ENCODE measurements at places on chromosomes 13 and 19.

GRCh38 chr19:50433201-50434180 lies 799 bp downstream of the MYBPC2 start:
- peaks cover 2% of the 10 kb centered on the region for H3K4me1 ChIP-seq
- H3K4me3 ChIP-seq = no peak overlapping the region
- no peak overlapping the region for H3K27ac ChIP-seq
- no peaks in the 10 kb centered on the region for H3K27me3 ChIP-seq

- no peak overlapping the region for H3K27ac ChIP-seq
- no peaks in the 10 kb centered on the region for H3K27me3 ChIP-seq
- no peaks in the 10 kb centered on the region for H3K4me1 ChIP-seq
These were observed 288.2 kb downstream of the MYO16 start for GRCh38 chr13:108917581-108917980.

- no peaks in the 10 kb centered on the region for H3K4me1 ChIP-seq
- H3K27me3 ChIP-seq = no peaks in the 10 kb centered on the region
- no peak overlapping the region for H3K4me3 ChIP-seq
- peaks cover 1% of the 10 kb centered on the region for H3K36me3 ChIP-seq
- DNase-seq = peak; percentile 29
These were observed 17.9 kb downstream of the ZNF700 start for GRCh38 chr19:11942843-11943108.

- DNase-seq = no peak
- no peak overlapping the region for H3K27ac ChIP-seq
- no peaks in the 10 kb centered on the region for H3K36me3 ChIP-seq
These were observed 692.6 kb upstream of the SLITRK1 start for GRCh38 chr13:84574851-84575250.

DNA sequence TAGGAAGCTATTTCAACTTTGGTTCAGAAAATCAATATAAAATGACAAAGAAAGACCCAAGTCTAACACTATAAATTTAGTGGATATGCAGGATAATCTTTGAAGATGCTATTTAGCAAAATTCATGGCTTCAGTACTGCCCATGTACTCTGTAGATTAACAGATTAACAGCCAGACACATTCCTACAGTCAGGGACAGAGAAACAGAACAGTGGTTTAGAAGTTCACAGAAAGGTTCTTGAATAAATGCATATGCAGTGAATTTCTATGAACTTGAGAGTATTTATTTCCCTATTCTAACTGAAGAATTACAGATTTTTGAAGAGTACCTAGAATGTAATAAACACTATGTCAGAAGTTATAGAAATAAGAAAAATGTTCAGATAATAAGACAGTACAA lies 222.8 kb downstream of the KLF12 start:
- peaks cover 12% of the 10 kb centered on the region for H3K4me1 ChIP-seq
- no peaks in the 10 kb centered on the region for H3K27me3 ChIP-seq

DNA sequence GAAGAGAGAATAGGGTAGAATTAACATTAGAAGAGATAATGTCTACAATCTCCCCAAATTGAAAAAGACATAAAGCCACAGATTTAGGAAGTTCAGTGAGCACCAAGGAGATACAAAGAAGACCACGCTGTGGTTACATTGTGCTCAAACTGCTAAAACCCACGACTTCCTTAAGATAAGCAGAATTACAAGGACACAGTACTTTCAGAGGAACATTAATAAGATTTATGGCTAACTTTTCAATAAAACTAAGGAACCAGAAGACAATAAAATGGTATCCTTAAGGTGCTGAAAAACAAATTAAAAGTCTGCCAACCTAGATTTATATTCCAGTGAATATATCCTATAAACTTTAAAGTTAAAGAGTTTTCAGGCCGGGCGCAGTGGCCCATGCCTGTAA lies 7.4 kb upstream of the IL17D start:
- H3K36me3 ChIP-seq = no peaks in the 10 kb centered on the region
- no peaks in the 10 kb centered on the region for H3K27me3 ChIP-seq
- no peak for DNase-seq
- no peaks in the 10 kb centered on the region for H3K4me1 ChIP-seq
- H3K4me3 ChIP-seq = no peak overlapping the region

- no peaks in the 10 kb centered on the region for H3K36me3 ChIP-seq
- no peak overlapping the region for H3K4me3 ChIP-seq
- no peak for DNase-seq
These were observed 30.8 kb upstream of the LRCH1 start for GRCh38 chr13:46521921-46522747.

DNA sequence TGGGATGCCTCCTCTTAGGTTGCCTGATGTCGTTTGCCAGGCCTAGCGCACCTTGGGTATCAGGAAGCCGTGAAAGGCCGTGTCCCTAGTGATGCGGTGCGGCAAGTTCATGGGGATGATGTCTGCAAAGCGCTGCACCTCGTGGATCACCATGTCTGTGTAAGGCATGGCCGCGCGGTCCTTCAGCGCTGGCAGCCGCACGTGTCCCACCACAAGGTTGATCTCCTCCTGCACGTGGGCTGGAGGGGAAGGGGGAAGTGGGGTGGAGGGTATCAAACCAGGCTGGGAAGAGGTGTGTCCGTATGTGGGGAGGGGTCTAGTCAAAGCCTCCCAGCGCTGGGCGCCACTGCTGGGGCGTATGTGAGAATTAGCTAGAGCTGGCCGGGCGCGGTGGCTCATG lies 23.2 kb downstream of the EGLN2 start:
- H3K4me3 ChIP-seq = no peak overlapping the region
- no peaks in the 10 kb centered on the region for H3K27me3 ChIP-seq
- no peak overlapping the region for H3K27ac ChIP-seq
- no peak for DNase-seq

- no peaks in the 10 kb centered on the region for H3K4me1 ChIP-seq
- no peaks in the 10 kb centered on the region for H3K36me3 ChIP-seq
- H3K27ac ChIP-seq = no peak overlapping the region
- H3K27me3 ChIP-seq = no peaks in the 10 kb centered on the region
- no peak overlapping the region for H3K4me3 ChIP-seq
These were observed 279.8 kb downstream of the DNAJC15 start for GRCh38 chr13:43303033-43303729.

DNA sequence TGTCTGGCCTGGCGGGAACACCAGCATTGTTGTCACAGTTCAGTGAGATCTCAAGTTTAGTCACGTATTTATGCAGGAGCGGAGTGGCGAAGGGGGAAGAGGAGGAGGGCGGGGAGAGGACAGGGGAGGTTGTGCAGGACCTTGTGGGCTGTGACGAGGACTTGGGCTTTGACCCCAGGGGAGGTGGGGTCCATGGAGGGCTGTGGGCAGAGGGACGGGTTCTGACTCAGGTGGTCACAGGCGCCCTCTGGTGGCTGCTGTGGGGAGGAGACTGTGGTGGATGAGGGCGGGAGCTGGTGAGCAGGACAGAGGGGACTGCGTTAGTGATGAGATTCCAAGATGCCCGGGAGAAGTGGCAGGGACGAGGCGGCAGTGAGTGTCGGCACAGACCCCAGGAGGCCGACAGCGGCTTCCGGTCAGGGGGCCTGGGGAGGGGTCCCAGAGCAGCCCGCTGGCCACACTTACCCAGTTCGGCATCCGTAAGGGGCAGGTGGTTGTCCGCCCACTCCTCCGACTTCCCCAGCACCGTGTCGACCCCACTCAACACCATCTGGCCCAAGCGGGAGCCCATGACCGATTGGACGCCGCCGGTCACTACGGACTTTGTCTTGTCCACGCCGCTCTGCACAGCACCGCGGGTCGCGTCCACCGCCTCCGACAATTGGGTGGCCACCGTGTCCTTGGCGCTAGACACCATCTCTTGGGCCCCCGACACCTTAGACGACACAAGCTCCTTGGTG lies 15.7 kb downstream of the PLIN3 start:
- no peaks in the 10 kb centered on the region for H3K4me1 ChIP-seq
- no peak overlapping the region for H3K27ac ChIP-seq
- H3K4me3 ChIP-seq = no peak overlapping the region
- DNase-seq = peak; percentile 77
- H3K36me3 ChIP-seq = peaks cover 3% of the 10 kb centered on the region

DNA sequence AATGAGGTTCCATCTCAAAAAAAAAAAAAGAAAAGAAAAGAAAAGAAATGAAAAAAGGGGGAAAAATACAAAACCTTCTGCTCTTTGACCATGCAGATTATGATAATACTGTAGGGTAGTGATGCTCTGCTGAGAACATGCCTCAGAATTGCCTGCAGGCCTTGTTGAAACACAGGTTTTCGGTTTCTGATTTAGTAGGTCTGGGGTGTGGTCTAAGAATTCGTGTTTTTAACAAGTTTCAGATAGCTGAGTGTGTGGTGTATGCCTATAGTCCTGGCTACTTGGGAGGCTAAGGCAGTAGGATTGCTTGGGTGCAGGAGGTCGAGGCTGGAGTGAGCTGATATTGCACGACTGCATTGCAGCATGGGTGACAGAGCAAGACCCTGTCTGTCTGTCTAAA lies 14.9 kb upstream of the CYP2B6 start:
- H3K4me3 ChIP-seq = no peak overlapping the region
- no peak overlapping the region for H3K27ac ChIP-seq
- H3K36me3 ChIP-seq = no peaks in the 10 kb centered on the region
- H3K4me1 ChIP-seq = peaks cover 2% of the 10 kb centered on the region
- no peak for DNase-seq
- H3K27me3 ChIP-seq = no peaks in the 10 kb centered on the region

DNA sequence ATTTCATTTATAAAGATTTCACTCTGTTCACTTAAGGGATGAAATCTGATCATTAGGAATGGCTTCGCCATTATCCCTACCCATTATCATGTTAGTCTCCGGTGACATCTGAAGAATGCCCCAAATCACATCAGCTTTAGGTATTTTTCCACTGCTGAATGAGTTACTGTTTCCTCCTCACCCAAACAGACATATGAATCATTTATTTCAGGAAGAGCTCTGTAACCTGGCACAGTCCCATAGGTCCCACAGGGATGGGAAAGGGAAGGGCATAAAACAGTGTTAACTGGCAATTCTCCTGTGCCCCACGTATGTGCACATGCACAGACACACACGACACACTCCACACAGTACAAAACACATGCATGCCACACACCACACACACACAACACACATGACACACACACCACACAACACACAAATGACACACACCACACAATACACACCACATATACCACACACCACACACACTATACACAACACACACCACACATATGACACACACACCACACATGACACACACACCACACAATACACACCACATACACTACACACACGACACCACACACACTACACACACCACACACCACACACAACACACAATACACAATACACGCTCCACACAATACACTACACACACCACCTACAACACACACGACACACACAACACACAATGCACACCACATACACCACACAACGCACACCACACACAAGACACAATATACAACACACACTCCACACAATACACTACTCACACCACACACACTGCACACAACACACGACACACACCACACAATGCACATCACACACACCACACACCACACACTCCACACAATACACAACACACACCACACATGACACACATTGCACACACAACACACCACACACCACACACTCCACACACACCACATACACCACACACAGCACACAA lies 15.4 kb downstream of the TMEM255B start:
- no peaks in the 10 kb centered on the region for H3K4me1 ChIP-seq
- H3K4me3 ChIP-seq = no peak overlapping the region
- H3K36me3 ChIP-seq = no peaks in the 10 kb centered on the region
- no peak for DNase-seq

GRCh38 chr19:27911122-27911898 lies 1301.6 kb downstream of the UQCRFS1 start:
- H3K27ac ChIP-seq = no peak overlapping the region
- H3K4me1 ChIP-seq = no peaks in the 10 kb centered on the region
- no peaks in the 10 kb centered on the region for H3K27me3 ChIP-seq
- no peak for DNase-seq
- H3K36me3 ChIP-seq = no peaks in the 10 kb centered on the region

- H3K27ac ChIP-seq = no peak overlapping the region
- H3K4me3 ChIP-seq = no peak overlapping the region
- no peaks in the 10 kb centered on the region for H3K27me3 ChIP-seq
These were observed 432.5 kb downstream of the FGF9 start for GRCh38 chr13:22103046-22104027.

DNA sequence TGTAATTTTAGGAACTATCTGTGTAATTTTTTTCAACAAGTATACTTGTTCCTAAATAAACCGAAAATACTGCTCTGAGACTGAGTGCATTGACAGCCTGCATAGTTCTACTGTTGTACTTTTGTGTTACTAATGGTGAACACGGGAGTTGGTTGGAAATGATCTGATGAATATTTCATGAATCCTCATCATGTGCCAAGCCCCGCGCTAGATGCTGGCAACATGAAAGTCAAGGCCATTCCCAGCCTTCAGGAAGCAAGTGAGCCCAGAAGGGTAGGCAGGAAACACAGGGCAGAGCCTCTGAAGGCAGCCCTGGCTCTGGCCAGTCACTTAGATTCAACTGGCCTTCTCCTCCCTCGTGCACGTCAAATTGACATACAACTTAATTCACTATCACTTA lies 106.1 kb downstream of the ABCC4 start:
- no peak overlapping the region for H3K27ac ChIP-seq
- no peaks in the 10 kb centered on the region for H3K27me3 ChIP-seq
- no peak for DNase-seq
- H3K4me1 ChIP-seq = no peaks in the 10 kb centered on the region
- no peaks in the 10 kb centered on the region for H3K36me3 ChIP-seq

DNA sequence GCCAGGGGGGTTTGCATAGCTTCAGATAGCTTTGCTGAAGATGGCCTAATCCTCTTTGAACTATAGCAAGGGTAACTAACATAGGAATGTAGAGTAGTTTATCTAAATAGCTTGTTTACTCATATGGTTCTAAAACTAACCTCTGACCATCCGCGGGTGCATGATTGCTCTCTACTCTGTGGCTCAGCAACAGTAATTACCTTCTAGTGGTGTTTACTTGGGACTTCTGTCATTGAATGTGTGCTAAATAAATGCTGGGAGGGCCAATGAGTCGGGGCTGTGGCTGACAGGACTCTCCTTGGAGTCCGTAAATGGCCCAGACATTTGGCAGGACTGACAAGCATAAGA lies 1461.9 kb downstream of the UQCRFS1 start:
- H3K4me3 ChIP-seq = no peak overlapping the region
- no peak for DNase-seq
- H3K36me3 ChIP-seq = no peaks in the 10 kb centered on the region
- H3K27ac ChIP-seq = no peak overlapping the region
- H3K27me3 ChIP-seq = no peaks in the 10 kb centered on the region

- H3K36me3 ChIP-seq = peaks cover 18% of the 10 kb centered on the region
- no peak overlapping the region for H3K4me3 ChIP-seq
- peak; percentile 50 for DNase-seq
- no peaks in the 10 kb centered on the region for H3K27me3 ChIP-seq
These were observed 5.7 kb downstream of the ZNF574 start for GRCh38 chr19:42081584-42082203.

DNA sequence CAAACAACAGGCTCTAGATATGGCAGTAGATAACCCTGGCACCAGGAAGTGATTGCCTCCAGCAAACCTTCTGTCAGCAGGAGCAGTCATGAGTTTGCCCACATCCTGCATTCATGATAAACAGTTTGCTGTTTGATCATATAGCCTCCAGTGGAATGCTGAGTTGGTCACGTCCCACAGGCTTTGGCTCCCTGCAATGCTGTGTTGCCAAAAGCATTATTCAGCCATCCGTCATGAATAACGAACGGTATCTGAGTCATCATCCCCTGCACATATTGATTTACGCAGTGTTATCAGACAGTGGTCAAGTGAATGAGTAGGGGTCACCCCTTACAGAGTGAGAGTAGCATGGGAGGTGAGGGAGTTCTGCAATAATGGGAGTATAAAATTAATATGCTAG lies 21.9 kb upstream of the ZNF432 start:
- no peak overlapping the region for H3K4me3 ChIP-seq
- no peaks in the 10 kb centered on the region for H3K27me3 ChIP-seq
- no peak overlapping the region for H3K27ac ChIP-seq

- no peak overlapping the region for H3K27ac ChIP-seq
- DNase-seq = no peak
- no peaks in the 10 kb centered on the region for H3K4me1 ChIP-seq
- no peak overlapping the region for H3K4me3 ChIP-seq
- no peaks in the 10 kb centered on the region for H3K36me3 ChIP-seq
These were observed 124.4 kb downstream of the NALCN start for GRCh38 chr13:101291646-101292515.

Data from mesendoderm (in vitro differentiated cells).